ENCODE measurements at places on chromosomes 11 and 22. TPM values are rescaled to one million over a fixed set of nuclear protein-coding genes. Genes with fewer than 3 reads are reported as not detected.
A peak's percentile ranks its signal among the peaks of the same experiment; 100 is the strongest.

The PACSIN2 gene
- 48.6 TPM for total RNA-seq

- no peak for DNase-seq
Measured at GRCh38 chr11:67484847-67485311, 2.1 kb downstream of the AIP start.

The ALDH3B2 gene
- not detected for total RNA-seq

DNA sequence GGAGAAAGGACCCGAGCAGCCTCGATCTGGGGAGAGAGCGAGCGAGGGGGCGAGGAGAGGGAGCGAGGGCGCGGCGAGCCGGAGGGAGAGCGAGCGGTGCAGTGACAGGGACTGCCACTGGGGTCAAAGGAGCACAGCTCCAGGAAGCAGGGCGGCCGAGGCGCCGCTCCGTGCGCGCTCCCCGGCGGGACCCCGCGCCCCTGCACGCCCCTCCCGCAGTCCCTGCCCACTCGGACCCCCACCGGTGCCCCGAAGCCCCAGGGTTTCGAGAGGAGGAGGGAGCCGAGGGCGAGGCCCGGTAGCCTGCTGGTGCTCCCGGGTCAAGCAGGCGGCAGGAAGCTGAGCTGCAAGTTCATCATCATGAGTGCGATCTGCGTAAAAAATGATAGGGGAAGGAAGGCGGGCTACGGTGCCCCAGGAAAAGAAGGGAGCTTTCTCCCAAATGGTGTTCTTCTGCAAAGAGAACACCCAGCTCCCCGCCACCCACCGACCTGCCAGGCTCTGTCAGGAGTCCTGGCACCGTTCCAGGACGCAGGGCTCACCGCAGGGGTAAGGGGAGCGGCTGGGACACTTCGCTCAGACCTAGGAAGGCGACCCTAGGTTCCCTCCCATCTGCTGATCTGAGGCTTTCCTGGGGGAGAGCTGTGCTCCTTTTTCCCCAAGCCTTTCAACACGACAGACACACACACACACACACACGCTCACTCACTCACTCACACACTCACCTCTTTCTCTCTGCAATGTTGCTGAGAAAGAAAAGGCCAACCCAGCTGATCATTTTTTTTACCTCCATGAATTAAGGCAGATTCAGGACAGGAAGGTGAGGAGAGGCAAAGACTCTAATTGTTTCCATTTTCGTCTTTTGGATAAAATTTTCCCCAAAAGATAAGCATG lies at the start of gene MPPED2:
TSS of gene MPPED2 (minus strand) at position 103 of the 894 bp plus-strand sequence. CDS start 5,980 bp downstream, outside the sequence.
- DNase-seq: peak; percentile 63

The KRTAP5-1 gene
- not detected for total RNA-seq

GRCh38 chr11:46305295-46305694 lies 27.8 kb downstream of the CREB3L1 start:
- no peak for DNase-seq

The SLC5A1 gene
- total RNA-seq: not detected

The CCDC87 gene
- 0.22 TPM for total RNA-seq

The FJX1 gene
- total RNA-seq: 3.9 TPM

The ASPHD2 gene
- total RNA-seq: 1.2 TPM

The GLYATL2 gene
- 0.27 TPM for total RNA-seq

The RBM7 gene
- total RNA-seq: 30.9 TPM

The CHCHD10 gene
- total RNA-seq: 32.5 TPM

- no peak for DNase-seq
Measured at GRCh38 chr11:87281496-87281895, 243.8 kb downstream of the TMEM135 start.

DNA sequence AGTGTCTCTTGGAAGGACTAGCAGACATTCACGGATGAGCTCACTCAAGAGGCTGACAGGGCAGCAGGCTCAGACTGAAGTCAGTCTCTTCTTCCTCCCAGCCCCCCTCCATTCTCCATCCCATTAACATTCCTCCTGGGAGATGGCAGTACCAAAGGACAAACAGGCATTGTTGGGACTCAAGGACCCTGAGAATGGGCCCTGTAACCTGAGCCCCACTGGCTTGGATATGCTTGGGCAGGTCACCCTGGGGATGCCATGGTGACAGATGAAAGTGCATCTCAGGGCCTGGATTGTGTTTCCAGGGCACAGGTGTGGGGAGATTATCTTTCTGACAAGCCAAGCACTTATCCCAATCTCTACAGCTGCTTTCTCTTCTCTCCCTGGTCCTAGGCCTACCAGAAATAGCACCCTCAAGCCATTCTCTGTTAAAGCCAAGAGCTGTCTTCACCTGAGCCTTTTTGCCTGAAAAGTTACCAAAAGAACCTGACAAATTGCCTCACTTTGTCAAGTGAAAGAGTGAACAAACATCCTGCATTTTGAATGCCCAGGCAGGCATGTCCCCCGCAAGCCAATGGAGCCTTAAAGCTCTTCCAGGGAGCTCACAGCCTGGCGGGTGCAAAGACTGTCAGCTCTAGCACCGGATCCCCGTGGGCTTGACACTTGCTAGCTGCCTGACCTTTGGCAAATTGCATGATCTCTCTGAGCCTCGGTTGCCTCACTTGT lies 366.0 kb upstream of the NARS2 start:
- no peak for DNase-seq

GRCh38 chr11:70709596-70709995 lies 311.3 kb downstream of the CTTN start:
- no peak for DNase-seq

- DNase-seq: no peak
Measured at GRCh38 chr11:2452321-2453012, 7.7 kb downstream of the KCNQ1 start.

The UPK2 gene
- total RNA-seq: not detected

- no peak for DNase-seq
Measured at GRCh38 chr11:3781423-3781822, 15.9 kb downstream of the NUP98 start.

DNA sequence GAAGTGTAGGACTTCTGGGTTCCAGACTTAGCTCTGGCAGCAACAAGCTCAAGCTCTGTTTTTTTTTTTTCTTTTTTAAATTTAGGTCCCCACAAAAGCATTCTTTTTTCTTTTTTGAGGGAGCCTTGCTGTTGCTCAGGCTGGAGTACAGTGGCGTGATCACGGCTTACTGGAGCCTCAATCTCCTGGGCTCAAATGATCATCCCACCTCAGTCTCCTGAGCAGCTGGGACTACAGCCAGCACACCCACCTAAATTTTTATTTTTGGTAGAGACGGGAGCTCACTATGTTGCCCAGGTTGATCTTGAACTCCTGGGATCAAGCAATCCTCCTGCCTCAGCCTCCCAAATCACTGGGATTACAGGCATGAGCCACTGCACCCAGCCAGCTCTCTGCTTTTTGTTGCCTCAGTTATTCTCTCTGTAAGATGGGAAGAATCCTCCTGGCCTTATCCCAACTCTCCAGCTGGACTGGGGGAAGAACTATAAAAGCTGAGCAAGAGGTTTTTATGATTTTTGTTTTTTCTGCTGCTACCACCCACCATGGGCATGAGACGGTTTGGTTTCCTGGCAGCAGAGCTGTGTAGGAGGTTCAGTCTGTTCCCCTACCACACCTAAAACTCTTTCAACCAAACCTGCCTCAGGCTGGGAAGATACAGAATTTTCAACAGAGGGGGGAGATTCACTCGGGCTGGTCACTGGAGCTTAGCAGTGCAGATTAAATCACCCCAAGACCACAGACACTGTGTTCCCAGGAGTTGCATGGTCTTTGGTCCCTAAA lies 11.6 kb upstream of the MTFP1 start:
- DNase-seq: no peak

DNA sequence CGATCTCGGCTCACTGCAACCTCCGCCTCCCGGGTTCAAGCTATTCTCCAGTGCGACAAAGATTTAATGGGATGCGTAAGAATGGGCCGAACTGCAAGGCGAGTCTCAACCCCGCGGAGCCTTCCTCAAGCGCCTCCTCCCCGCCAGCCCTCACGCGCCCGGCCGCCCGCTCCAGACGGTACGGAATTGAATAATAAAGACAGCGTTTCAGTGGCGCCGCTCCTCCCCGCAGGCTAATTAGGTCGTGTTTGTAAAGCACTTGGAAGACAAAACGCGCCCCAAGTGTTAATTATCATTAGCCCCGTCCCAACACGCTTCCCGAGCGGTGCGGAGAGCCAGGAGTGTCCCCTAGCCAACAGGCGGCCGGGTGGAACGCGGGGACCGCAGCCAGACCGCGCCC lies 192.0 kb downstream of the BUD13 start:
- DNase-seq: no peak

DNA sequence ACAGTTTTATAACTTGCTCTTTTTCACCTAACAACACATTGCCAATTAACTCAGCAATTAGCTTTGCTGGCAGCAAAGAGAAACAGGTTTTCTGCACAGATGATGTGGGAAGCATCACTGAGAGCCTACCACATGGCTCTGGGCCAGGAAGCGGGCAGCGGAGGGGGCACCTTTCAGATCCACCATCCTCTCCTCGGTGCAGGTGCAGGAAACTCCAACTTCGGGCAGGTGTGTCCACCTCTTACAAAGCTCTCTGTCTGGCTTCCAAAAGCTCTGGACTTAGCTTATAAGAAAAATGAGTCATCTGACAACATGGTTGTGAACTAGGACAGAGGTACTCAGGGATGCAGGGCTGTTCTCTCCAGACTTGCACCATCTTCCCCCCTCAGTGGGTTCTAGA lies 77.0 kb downstream of the RPS6KA4 start:
- no peak for DNase-seq

The CARD18 gene
- not detected for total RNA-seq

The RAC2 gene
- 18.9 TPM for total RNA-seq

The KDELR3 gene
- total RNA-seq: 15.4 TPM

- no peak for DNase-seq
Measured at GRCh38 chr11:57786436-57786835, 24.8 kb downstream of the CTNND1 start.

DNA sequence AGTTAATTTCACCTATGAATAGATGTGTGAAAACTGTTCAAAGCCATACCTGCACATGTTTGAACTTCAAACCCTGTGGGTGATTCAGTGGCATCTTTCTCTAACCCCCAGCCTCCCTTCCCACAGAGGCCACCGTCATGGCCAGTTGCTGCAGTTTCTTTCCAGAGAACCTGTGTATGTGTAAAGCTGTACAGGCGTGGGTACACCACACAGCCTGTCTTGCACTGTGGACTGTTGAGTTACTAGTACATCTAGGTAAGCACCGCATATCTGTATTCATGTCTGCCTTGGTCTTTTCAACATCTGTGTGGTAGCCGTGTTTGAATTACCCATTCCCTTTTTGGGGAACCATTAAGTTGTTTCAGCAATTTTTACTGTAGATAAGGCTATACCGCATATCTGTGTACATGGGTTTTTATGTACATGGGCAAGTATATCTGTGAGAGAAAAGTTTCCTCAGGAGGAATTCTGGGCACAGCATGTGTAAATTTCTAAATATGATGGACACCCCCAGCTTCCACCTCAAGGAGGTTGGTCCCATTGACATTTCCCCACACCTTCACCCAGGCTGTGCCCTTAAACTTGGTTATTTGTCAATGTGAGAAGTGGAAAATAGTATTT lies 13.9 kb downstream of the NEAT1 start:
- DNase-seq: peak; percentile 58

DNA sequence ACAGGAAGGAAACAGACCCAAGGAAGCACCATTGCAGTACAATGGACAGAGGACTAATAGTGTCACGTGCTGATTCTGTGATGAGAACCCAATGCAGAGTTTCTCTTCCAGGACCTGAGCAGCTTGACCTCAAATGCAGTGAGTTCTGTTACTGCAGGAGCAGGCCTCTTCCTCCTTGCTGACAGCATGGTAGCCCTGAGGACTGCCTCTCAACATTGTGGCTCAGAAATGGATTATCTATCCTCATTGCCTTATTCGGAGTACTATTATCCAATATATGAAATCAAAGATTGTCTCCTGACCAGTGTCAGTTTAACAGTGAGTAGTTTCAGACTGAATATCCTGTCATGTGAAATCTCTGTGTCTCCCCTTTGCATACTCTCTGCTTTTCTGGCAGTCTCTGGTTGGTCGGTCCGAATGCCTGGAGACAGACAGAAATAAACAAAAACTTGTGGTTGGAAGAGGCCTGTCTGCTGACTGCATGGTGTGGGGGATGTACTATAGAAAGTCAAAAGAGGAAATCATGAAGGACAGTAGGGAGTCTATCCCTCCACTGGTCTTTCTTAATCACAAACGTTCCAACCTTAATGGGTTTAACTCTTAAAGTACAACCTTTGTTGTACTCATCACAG lies 6.9 kb upstream of the MS4A14 start:
- DNase-seq: no peak

- peak; percentile 83 for DNase-seq
Measured at GRCh38 chr11:68212421-68213134, 518 bp downstream of the KMT5B start.

- DNase-seq: no peak
Measured at GRCh38 chr11:121123496-121124069, 22.5 kb downstream of the TECTA start.

The CLDN5 gene
- 136 TPM for total RNA-seq

DNA sequence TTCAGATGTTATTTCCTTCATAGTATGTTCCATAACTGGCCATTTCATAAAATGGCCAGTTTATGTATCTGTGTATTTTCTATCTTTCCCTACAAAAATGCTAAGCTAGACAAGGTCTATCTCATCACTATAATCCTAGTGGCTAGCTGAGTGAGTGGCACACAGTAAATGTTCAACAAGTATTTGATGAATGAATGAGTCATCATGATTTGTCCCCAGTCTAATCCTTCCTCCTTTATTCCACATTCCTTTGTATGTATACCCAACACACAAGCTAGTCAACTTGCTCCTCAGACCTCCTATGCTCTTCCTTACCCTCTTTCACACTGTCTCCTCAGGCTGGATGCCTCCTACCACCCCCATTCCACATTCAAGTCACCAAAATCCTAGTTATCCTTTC lies 12.5 kb downstream of the APLNR start:
- DNase-seq: no peak

The C22orf31 gene
- not detected for total RNA-seq

GRCh38 chr11:62242021-62242420 lies at the start of gene SCGB1D2:
Gene SCGB1D2 (plus strand): TSS chr11:62242239. CDS start chr11:62242308, 69 bp downstream.
- DNase-seq: no peak

DNA sequence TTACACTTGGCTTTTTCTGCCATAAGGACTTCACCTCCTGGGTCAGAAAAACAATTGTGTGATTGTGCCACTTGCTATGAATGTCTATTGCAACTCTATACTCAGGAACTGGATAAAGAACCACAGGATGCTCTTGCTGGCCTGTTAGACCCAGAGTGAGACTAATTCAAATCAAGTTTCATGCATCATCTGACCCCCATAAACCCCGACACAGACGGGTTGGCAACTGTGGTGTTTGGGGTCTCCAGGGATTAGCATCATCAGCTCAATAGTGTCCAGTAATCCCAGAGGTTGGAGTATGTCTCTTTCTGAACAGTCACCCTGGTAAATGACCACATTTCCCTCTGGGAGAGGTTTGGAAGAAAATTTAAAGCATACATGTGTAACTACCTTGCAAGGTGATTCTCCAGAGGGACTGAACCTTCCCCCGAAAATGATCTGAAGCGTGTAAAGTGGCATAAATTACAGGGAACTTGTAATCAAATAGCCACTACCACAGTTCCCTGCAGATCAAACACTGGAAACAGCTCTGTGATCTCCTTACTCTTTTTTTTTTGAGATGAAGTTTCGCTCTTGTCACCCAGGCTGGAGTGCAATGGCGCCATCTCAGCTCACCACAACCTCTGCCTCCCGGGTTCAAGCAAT lies 1097.6 kb downstream of the TBC1D22A start:
- DNase-seq: no peak
